NCI-H1092 (cell line): ENCODE measurements at places on chromosomes 12 and 14.

GRCh38 chr12:111823891-111824290, 18.1 kb upstream of the MAPKAPK5 start:
- no peak for DNase-seq

DNA sequence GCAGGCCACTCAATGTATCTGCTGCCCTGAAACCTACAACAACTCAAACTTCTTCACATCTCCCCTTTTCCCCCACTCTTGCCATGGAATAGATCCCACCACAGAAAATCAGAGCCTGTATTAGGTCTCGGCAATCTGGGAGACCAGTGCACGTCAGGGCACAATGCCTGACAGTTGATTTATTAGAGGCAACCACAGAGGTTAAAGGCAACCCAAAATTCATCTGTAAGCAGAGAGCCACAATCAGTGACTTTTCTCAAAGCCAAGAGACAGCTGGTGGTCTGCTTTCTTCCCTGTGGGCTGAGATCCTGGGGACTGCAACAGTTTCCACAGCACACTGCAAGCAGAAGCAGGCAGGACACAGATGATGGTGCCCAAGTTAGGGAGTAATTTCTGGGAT, 169.0 kb upstream of the NTF3 start:
- no peak for DNase-seq

DNA sequence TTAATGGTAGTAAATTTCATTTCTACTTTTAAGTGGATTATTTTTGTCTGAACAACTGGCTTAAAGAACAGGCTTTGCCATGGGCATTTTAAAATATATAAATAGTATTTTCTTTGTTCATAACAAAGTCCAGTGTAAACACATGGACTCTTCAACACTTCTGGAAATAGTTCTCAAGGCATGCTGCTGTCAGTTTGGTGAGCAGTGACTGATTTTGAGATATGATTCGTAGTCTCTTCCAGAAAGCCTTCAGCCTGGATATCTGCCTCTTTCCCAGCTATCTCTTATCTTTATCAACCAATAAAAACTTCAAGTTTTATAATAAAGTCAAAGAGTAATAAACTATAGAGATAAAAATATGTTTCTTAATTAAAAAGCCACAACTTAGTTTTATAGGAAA, 110.7 kb downstream of the NAV3 start:
- no peak for DNase-seq

DNA sequence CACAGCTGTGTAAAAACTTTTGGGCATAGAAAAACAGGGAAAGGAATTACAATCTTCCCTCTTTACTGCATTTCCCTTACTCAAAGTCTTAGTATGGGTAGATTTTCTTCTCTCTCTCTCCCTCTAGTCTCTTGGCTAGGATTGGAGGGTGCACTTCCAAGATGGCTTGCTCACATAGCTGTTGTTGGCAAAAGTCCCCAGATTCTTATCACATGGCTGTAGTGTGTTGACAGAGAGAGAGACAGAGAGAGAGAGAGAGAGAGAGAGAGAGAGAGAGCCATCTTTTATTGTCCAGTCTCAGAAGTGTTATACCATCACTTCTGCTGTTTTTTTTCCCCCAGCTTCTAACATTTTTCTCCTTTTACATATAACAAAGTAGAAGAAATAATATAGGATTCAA, 6.3 kb upstream of the OR4E2 start:
- DNase-seq, result no peak

- DNase-seq, result no peak
These were observed 15.4 kb upstream of the PAWR start for GRCh38 chr12:79706156-79706555.

GRCh38 chr12:54161481-54162437, 27.0 kb downstream of the SMUG1 start:
- no peak for DNase-seq

DNA sequence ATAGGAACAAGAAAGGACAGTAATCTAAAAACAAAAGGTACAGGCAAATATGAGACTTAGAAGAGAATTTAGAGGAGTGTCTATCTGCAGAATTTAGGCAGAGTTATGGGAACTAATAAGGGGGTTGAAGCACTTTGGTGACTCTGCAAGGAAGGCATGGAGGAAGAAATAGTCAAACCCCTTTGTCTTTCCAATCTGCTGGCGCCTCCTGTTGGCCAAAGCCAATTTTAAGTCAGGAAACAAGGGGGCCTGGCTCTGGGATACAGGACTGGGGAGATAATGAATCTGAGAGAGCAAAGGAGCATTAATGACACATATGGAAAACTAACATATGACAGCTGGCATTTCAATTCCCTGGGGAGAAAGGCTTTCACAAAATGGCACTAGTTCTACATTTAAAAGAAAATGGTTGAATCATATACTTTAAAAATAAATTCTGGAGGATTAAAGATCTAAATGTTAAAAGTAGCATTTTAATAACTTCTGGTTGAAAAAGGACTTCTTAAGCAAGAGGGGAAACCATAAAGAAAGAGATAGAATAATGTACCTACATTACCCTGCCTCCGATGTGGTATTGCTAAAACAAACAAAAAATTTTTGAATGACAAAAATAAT, 48.5 kb upstream of the CSRP2 start:
- DNase-seq, result no peak

GRCh38 chr14:91108941-91109611, 4.8 kb upstream of the DGLUCY start:
- DNase-seq, result no peak

- DNase-seq, result no peak
These were observed 788 bp upstream of the NGDN start for GRCh38 chr14:23468704-23469126.

GRCh38 chr12:2259369-2259768, 206.6 kb downstream of the CACNA1C start:
- no peak for DNase-seq

DNA sequence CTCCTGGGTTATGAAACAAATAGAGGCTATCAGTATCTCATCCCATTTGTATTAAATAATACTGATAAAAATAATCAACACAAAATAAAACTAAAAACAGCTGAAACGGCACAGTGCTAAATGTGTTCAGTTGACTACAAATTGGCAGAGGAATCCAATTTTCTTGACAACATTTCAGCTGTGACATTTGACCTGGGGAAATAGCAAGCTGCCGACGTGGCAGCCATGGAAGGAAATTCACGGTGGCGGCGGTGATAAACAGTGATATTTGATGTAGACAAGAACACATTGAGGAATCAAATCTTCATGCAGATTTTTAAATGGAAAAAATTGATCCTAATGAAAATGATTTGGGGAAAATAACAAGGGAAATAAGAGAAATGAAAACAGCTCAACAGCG, 159.1 kb upstream of the RTL1 start:
- no peak for DNase-seq

DNA sequence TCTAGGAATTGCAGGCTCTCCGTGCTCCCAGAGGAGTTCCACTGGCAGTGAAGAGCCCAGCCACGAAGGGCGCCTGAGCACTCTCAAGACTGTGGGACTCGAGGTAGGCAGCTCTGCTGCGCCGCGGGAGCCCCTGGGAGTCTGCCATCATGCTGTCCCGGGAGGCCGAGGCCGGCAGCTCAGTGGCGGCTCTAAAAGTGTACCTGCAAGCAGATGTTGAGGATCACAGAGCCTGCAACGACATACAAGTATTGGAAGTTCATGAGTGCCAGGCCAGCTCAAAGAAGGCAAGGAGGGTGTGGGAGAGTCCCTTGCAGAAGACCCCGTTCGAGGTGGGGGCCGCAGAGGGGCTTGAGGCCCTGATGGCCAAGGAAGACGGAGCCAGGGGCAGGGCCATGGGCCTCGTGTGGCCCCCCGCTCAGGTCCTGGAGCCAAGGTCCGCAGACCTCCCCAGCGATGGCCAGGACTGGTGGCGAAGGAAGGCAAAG, 62.7 kb downstream of the MUCL1 start:
- no peak for DNase-seq
